GM03348 (cell line): ENCODE measurements at places on chromosomes 2 and 18.

GRCh38 chr2:102359527-102359926 lies 3.9 kb downstream of the IL18R1 start:
- no peak for DNase-seq

- no peak for DNase-seq
Measured at GRCh38 chr2:5990086-5990485, 297.9 kb downstream of the SOX11 start.

- DNase-seq = no peak
Measured at GRCh38 chr2:127620866-127621265, 25.1 kb upstream of the GPR17 start.

GRCh38 chr2:162069267-162069903 lies 4.6 kb downstream of the DPP4 start:
- no peak for DNase-seq

DNA sequence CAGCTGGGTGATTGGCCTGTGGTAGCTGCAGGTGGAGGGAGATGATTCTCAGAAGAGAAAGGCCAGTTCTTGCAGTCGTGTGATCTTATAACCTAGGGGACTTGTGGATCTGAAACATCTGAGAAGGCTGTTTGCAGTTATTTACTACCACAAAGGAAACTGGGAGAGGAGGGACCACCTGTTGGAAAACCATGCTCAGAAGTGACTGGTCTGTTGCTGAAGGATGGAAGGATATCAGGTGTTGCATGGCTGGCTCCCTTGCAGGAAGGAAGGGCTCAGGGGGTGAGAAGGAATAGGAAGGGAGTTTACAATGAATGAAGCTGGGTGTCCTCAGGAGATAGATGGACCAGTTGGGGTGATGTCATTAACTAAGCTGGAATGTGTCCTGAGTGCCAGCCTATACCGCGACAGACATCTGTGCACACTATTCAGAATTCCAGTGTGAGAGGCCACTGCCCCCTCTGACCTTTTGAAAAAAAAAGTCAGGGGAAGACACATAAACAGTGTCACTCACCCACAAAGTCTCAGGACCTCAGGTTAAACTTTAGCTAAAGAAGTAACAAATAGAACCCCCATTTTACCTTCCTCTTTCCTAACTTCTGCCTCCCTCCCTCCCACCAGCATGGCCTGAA lies 17.5 kb downstream of the IGFBP2 start:
- DNase-seq = no peak

DNA sequence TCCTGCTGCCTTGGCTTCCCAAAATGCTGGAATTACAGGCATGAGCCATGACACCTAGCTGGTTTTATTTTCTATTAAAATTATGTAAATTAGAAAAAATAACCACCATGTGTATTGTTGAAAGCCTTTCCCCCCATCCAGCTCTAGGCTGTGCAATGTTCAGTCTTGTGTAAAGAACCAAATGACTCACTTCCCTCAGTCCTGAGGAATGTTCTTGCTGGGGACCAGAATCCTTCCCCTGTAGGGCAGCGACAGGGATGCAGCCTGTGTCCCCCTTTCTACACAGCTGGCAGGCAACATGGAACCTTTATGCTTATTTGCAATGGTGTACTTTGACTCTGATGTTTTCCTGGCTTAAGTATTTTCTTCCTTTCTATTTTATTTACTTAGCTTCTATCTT lies 29.4 kb downstream of the AOX1 start:
- DNase-seq = peak; percentile 67

- no peak for DNase-seq
Measured at GRCh38 chr2:150598383-150598782, 110.9 kb upstream of the RND3 start.

DNA sequence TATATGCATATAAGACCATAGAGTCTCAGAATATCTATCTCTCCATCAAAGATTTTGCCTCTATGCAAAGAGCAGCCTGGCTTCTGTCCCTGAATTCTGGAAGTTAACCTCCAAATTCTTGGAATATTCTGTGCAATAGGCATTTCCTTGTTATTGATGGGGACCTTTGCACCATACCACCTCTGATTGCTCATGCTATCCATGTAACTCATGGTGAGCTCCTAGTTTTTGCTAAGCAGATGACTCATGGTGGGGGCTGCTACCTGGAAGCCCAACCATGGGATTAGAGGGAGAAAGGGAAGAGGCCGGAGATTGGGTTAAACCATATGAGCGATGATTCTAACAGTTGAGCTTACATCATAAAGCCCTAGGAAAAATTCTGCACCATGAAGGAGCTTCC lies 310.2 kb upstream of the FIGN start:
- no peak for DNase-seq
